ENCODE measurements at places on chromosomes 2 and 18. TPM values are rescaled to one million over a fixed set of nuclear protein-coding genes. Genes with fewer than 3 reads are reported as not detected.
A peak's percentile ranks its signal among the peaks of the same experiment; 100 is the strongest.

GRCh38 chr2:177783835-177784744, 288.5 kb downstream of the PDE11A start:
- DNase-seq: peak; percentile 77

DNA sequence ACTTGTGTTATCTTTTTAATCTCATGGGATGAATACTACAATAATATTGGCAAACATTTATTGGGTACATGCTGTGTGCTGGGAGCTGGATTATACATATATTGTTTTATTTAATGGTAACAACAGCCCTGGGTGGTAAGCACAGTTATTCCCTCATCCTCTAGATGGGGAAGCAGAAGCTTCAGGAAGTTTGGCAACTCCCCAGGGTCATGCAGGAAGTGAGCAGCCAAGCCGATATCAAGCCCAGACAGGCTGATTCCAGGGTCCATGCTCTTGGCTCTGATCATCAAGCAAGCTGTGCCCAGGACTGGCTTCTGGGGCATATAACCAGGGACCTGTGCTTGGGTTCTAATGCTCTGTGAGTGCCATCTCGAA, 155.8 kb downstream of the ZNF516 start:
- no peak for DNase-seq

DNA sequence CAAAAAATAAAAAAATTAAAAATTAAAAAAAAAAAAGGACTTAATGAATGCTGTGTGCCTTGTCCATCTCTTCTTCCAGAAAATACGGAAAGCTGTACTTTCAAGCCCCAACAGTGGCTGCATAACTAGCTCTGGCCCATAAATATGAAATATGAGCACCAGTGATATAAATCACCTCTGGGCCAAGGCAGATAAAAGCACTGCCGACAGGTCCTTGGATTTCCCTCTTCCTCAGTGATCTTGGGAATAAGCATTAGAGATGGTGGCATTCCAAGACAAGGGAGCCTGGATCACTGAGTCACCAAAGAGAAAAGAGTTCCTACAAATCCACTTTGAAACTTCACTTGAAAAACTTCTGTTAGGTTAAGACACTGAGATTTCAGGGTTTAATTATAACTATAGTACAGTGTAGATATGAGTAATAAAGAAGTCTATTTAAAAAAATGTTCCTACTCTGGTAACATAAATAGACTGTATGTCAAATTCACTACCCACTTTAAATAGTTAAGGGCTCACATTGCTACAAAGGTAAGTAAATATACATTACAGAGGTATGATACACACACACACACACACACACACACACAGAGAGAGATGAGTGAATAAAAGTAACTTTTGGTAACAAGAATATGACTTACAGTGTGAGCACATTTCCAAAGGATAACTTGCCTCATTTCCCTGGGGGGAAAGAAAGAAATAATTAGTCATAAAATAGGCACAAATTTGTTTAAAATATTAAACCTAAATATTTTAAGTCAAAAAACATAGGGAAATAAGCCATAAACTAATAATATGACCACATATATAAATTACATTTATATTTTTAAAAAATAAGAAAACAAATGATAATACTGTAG, 35.6 kb downstream of the PPP3R1 start:
- peak; percentile 49 for DNase-seq

GRCh38 chr2:156430236-156430979, 5.8 kb upstream of the GPD2 start:
- DNase-seq: no peak

Gene ANKRD23
- total RNA-seq: 6.0 TPM

Gene GPR155
- total RNA-seq: 1.6 TPM

DNA sequence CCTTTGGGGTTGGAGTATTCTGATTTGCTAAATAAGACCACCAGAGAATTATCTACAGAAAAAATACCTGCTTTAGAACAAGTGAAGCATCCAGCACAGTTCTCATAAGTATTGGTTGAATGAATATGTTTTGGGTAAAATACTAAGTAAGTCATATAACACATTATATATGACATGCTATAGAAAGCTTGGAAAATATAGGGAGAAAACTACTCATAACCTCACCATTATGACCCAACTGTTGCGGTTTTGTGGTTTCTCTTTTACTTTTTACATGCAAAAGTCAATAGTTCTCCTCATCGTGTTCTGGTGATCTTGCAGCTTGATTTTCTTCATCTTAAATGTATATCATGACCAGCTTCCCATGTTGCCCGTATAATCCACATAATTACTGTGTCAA, 66.2 kb downstream of the DIPK1C start:
- DNase-seq: no peak

- DNase-seq: peak; percentile 38
Observed at GRCh38 chr2:61044636-61045035, 21.0 kb upstream of the SANBR start.

DNA sequence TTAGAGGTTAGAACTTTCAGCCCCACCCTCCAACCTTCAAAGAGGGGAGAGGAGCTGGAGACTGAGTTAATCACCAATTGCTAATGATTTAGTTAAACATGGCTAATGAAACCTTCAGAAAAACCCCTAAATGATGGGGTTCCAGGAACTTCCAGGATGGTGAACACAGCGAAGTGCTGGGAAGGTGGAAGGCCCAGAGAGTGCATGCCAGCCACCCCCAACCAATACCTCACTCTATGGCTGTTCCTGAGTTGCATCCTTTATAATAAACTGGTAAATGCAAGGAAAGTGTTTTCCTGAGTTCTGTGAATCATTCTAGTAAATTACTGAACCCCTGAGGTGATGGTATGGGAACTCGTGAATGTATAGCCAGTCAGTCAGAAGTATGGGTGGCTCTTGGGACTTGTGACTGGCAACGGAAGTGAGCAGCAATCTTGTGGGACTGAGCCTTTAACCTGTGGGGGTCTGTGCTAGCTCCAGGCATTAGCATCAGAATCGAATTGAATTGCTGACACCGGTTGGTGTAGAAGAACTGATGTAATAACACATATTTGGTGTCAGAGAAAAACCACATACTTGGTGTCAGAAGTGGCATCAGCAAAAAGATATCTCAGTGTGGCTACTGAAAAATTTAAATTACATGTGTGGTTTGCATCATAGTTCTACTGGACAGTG, 37.4 kb downstream of the NPHP1 start:
- DNase-seq: no peak

Gene POTEF
- total RNA-seq: not detected

DNA sequence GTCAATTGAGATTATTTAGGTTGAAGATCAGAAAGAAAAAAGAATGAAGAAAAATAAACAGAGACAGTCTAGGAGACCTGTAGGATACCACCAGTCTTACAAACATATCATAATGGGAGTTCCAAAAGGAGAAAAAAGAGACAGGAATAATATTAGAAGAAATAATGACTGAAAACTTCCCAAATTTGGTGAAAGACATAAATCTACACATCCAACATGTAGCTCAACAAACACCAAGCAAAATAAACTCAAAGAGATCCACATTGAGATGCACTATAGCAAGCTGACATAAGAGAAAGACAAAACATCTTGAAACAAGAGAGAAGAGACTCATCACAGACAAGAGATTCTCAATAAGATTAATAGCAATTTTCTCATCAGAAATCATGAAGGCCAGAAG, 274.0 kb downstream of the TFCP2L1 start:
- DNase-seq: no peak

DNA sequence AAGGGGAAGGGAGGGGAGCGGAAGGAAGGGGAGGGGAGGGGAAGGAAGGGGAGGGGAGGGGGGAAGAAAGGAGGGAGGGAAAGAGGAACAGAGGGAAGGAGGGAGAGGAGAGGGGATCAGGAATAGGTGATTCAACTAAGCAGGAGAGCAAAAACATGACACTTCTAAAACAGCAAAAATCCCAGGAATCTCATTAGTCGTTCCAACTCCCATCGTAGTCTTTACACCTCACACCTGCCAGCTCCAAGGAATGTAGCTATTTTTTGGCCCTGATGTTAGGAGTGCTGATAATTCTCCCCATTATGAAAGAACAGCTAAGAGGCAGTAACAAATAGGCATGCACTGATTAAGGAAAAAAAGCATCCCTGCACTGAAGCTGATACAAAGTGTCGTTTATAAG, 709.9 kb upstream of the PKDCC start:
- DNase-seq: no peak

Gene ADD2
- total RNA-seq: 0.36 TPM

DNA sequence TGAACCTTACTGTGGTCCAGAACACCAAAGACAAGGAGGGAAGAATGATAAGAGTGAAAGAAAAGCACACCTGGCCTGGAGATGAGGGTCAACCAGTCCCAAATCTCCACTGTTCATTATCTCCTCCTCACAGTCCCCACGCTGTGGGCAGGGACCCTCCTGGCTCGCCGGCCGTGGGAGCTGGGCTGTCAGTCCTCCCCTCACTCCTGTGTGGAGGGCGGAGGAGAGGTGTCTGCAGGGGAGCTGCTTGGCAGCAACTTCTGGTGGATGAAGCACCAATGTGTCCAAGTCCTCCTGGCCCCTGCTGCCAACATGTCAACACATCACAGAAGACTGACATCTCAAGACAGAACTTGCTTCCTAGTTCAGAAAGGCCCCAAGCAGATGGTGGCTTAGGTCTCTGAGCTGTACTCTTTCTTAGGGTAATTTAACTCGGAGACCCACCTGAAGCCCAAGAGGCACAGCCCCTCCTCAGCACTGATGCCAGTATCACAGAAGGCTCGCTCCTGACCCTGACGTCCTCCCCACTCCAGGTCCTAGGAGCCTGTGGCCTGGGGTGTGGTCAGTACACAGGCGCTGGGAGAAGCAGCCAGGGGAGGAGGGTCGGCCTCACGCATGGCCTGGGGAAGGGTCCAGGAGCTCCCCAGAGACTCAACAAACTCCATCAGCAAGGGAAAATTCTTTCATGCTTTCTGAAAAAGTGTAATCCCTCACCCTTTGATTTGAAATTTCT, 54.5 kb downstream of the PARD6G start:
- no peak for DNase-seq

GRCh38 chr2:198757069-198757468, 700.7 kb downstream of the SATB2 start:
- no peak for DNase-seq

- no peak for DNase-seq
Observed at GRCh38 chr2:102803897-102804217, 42.0 kb downstream of the TMEM182 start.

GRCh38 chr2:143252138-143252907, 123.1 kb downstream of the ARHGAP15 start:
- no peak for DNase-seq

GRCh38 chr2:24262421-24262970, 87.6 kb downstream of the FAM228A start:
- DNase-seq: peak; percentile 82

GRCh38 chr2:48129293-48129950, 223.1 kb upstream of the FBXO11 start:
- DNase-seq: no peak

Gene CAPN14
- total RNA-seq: 0.16 TPM

DNA sequence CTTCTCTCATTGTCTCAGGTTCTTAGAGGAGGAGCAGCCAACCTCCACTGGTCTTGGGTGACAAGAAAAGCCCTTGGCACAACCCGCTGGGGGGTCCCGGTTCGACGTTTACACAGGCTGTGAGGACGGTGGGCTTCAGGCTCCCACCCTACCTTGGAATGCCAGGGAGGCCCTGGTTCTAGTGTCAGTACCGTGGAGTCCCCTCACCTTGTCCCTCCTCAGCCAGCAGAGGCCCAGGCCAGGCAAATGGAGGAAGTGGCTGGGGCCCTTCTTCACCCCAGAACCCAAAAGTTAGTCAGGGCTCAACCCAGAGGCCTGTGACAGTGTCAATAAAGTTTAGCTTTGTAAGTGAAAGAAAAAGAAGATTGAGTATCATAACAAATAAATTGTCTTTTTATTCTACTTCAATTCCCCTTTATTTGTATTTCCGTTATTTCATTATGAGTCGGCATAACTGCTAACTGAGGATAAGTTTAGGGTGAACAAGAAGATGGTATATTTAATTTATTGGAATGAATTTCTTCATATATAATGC, 62.6 kb upstream of the ZSWIM2 start:
- DNase-seq: no peak

Gene INPP5D
- 0.98 TPM for total RNA-seq

DNA sequence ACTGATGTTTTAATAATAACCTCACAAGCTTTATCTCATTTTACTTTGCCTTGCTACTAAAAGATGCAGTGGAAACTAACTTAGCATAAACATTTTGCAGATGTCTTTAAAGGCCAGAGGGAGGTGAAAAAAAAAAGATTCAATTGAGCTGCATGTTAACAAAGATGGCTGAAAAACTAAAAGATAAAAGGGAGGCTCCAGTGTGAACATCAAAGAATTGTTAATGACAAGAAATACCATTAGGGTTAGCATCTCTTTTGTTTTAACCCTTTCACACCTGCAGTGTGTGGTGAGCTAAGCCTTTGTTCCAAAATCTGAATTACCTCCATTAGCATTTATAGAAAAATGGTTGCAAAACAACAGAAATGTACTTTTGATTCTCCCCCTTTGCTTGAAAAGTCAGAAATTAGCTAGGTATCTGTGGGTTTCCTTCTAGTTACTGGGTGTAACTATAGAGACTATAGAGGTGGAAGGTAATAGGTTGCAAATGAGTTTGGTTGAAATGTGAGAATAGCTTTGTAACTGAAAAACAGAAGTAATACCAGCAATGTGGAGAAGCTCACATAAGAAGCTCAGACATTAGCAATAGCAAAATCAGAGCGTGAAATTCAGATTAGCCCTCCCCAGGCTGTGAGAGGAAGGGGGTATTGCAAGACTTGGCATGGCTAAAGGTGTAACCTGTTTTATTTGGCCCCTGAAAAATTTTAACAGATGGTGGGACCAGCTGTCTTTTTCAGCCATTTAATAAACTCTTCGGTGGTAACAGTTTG, 34.8 kb upstream of the SP5 start:
- DNase-seq: no peak

DNA sequence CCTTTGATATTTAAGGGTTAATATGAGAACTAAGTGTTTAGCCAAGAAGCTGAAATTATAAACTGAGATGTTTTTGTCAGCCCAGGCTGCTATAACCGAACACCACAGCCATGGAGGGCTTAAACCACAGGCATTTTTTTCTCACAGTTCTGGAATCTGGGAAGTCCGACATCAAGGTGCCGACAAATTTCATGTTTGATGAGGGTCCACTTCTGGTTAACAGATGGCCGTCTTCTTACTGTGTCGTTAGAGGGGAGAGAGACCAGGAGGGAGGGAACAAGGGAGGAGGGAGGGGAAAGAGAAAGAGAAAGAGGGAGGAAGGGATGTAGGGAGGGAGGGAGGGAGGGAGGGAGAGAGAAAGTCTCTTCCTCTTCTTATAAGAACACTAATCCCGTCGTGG, 6.5 kb upstream of the CNDP2 start:
- DNase-seq: peak; percentile 22

Gene DGUOK
- 57.7 TPM for total RNA-seq

DNA sequence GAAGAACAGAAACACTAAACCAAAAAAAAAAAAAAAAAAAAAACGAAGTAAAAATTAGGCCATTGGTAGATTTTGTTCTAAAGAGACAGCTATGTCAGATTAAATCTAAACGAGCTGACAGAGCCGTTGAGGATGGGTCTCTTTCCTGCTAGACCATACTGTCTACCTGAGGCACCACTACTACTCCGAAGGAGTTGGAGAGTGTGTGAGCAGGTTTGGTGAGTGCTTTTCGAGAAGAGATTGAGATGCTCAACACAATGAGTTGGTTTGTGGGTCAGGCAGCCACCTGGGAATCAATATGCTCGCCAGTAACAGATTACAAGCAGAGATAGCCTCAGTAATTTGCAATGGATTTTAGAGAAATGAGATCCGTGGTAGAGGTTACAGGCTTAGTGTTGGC, 281.5 kb upstream of the EPAS1 start:
- no peak for DNase-seq

Gene DHRS9
- total RNA-seq: not detected

Data from fibroblast of the aortic adventitia (primary cell).